ENCODE measurements at places on chromosomes 11 and 22.

- peak; percentile 25 for DNase-seq
These were observed 3.6 kb upstream of the OR2AT4 start for GRCh38 chr11:75100314-75100713.

DNA sequence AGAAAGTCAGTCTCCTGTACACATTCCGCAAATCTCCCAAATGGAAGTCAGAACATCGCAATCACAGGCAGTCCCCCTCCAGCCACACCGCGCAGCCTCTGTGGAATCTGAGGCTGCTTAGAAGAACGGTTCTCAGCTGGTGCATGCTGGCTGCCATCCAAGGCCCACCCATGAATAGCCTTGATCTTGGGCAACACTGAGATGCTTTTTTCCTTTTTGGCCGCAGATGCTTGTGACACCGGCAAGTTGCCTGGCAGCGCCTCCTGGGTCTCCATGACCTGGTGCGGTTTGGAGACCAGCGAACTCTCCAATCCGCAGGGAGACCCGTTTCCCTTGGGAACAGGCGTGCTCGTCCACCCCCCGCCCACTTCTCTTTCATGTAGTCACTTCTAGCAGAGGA, 26.3 kb upstream of the PHF21B start:
- no peak for DNase-seq

DNA sequence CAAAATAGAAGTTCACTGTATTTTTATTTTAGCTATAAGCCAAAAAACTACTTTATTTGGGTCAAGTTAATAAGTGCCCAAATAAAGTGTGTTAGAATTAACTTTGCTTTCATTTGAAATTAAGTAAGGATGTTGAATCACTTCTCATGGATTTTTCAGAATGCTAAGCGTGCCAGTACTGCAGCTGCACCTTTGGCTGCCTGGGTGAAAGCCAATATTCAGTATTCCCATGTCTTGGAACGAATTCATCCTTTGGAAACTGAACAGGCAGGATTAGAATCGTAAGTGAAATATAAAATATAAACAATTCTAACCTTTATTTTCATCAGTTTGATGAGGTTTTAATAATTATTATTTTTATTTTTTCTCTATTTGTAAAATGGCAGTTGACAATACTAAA, 113.6 kb downstream of the DYNC2H1 start:
- no peak for DNase-seq

DNA sequence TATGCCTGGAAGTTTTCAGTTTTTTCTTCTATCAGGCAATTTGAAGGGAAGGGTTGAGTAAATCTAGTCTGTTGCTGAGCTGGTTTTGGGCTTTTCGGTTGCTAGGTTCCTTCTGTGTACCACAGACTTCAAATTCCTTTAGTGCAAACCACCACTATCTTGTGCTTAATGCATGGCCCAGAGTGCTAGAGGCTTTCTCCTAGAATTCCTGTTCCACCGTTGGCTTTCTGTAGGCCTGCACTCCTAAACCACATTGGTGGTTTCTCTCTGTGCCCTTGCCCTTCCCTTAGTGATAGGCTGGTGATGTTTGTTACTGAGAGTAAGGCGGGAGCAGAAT, 47.1 kb upstream of the CTSC start:
- DNase-seq: no peak

- DNase-seq: no peak
These were observed 68.4 kb downstream of the ELFN2 start for GRCh38 chr22:37358917-37359316.

DNA sequence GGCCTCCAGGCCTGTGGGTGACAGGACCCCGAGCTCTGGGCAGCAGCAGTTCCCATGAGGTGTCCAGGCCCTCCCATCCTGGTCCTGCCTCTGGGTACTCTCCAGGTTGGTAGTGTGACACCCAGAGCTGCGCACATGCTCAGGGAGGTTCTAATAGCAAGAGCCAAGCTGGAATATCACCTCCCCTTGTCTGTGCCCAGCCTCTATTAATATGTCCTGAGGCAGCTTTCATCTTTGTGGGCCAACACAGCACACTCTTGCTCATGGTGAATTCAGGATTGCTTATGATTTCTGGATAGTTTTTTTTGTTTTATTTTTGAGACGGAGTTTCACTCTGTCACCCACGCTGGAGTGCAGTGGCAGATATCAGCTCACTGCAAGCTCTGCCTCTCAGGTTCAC, 3.3 kb downstream of the P2RX6 start:
- DNase-seq: no peak

Measured in stimulated activated CD4-positive, alpha-beta T cell treated with anti-CD3 and anti-CD28 coated beads, Interleukin-2, amount 100 ng/mL, for 48 hours (primary cell).